ENCODE measurements at places on chromosomes 13 and 19. TPM values are rescaled to one million over a fixed set of nuclear protein-coding genes. Genes with fewer than 3 reads are reported as not detected.

ZNF649 gene
- polyA plus RNA-seq = 12.2 TPM

- DNase-seq = no peak
These were observed 47.4 kb downstream of the FLT3 start for GRCh38 chr13:28052945-28053344.

DNA sequence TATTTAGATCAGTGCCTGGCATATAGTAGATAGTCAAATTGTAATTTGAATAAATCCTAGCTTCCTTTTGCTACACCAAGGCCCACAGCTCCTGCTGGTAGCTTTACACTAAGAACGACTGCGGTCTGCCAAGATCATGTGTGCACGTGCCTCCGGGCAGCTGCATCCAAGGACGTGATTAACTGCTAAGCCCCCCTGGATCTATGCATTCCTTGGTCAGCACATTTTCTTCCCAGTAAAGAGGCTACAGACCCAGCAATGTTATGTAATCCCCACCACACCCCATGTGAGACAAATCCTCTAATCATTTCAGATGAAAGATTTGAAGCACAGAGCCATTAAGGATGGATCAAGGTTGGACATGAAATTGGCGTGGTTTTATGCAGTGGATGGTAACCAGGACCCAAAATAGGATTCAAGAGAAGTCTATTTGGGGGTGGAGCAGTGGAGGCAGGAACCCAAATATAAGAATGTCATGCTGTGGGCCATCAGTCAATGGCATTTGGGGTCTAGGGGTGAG lies 65.2 kb upstream of the PEG3 start:
- DNase-seq = no peak

- no peak for DNase-seq
These were observed 170.0 kb downstream of the COL4A1 start for GRCh38 chr13:110136660-110137585.

GRCh38 chr19:42422092-42422900 lies 4.9 kb downstream of the LIPE start:
- no peak for DNase-seq
